ENCODE measurements at places on chromosomes 12 and 14.

DNA sequence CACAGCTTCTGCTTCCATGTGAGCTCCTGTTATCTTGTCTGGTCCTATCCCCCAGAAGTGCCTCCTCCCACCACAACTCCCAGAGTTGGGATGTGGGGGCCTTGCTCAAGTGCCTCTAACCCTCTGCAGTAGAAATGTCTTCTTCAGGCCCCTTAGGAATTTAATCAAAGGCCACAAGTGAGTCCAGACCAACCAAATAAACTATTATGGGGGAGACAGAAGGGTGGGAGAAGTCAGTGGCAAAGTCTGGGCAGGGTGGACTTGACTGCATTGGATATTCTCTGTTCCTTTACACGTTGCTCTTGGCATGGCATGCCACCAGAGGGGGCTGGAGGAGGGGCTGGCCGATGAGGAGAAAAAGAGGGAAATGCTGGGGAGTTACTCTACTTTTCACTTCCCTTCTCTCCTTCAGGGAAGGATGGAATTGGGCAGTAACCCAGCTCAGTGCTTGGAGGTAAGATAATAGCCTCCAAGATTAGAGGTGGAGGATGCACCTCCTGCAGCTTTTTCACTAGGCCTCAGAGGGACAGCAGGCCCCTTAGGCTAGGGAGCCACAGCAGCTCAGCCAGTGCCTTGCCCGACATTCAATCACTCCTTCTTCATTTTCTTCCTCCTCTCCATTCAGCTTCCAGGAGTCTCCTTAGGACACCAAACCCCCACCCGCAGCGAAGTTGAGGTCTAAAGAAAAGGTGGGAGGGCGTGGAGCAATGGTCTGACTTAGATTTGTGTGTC lies 1.2 kb upstream of the AP1G2 start:
- no peak for DNase-seq

DNA sequence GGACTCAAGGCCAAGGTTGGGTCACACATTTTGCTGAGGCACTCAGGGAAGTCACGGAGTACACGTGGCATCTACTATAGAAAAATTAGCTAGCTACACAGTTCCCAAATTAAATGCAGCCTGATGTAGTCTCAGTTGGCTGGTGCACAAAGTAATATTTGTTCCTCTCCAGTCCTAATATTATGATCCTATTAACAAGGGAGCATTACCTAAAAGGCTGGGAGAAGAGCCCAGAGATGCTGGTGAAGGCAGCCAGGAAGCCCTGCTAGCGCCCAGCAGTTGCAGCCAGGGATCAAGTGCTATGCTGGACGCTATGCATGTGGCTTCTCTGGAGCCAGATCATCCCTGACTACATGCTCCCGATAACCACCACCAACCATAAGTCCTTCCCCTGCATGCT lies 88.0 kb upstream of the GSC start:
- DNase-seq = no peak

DNA sequence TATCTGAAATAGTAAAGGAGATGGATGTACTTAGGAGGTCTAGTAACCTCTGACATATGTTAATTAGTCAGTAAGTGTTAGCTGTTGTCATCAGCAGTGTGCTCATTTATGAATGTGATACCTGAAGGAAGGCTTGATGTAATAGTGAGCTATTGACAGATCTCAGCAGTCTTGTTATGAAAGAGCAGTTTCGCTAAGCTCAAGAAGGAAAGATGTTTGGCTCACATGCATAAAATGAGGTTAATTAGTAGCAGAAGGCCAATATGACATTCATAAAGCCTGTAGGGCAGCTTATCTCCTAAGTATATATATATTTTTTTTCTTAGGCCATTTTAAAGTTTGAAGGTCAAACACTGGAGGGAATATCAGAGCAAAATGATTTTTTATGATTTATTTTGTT lies 2.8 kb downstream of the FAM234B start:
- no peak for DNase-seq

GRCh38 chr14:24392325-24393091 lies 6.3 kb upstream of the NYNRIN start:
- peak; percentile 34 for DNase-seq

DNA sequence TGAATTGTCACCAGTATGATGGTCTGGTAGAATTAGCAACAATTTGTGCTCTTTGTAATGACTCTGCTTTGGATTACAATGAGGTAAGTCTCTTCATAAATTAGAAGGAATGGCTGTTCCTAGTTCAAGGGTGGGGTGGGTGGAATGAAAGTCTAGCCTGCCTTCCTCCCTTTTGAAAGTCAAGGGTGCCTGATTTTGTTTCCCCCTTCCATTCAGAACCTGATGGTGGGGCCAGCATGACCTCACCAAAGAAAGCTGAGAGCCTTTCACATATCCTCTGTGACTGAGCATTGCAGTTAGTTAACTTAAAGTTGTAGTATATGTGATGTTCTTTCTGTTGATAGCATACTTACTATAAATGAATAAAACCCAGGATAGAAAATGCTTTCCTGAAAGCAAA lies 52.2 kb downstream of the ATP2A2 start:
- no peak for DNase-seq

GRCh38 chr12:124538194-124539082 lies 29.0 kb downstream of the NCOR2 start:
- no peak for DNase-seq

DNA sequence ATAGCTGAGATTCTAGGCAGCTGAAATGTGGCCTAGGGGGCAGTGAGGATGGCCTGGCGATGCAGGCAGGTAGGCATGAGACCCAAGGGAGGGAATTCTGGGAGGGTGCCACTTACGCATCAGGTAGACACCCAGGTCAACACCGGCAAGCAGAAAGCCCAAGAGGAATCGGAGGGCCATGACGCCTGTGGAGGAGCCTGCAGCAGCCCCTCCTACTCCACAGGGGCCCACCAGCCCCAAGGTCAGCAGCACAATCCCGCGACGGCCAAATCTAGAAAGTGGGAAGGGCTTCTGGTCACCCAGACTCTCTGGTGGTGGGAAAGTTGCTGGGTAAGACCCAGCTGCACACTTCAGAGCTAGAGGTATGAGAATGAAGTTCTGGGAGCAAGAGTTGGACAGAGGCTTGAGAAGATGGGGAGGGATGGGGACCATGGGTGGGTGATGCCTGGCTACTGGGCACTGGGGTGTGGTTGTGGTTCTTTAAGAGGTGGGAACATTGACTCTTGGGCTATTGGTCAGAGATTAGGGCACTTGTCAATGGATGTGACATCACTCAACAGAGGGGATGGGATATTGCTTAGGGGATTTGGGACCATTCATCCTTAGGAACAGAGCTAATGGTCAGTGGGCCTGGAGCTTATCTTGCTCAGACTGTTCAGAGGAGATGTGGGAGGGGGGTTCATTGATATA lies 3.4 kb downstream of the SLC22A17 start:
- DNase-seq = no peak

- no peak for DNase-seq
Observed at GRCh38 chr12:76470028-76470939, 89.3 kb downstream of the OSBPL8 start.

- DNase-seq = peak; percentile 22
Observed at GRCh38 chr14:88437658-88438057, 52.2 kb downstream of the SPATA7 start.

GRCh38 chr12:114735680-114736374 lies 51.9 kb upstream of the TBX3 start:
- DNase-seq = no peak

- DNase-seq = no peak
Observed at GRCh38 chr14:55099756-55100155, 29.3 kb upstream of the LGALS3 start.

GRCh38 chr12:124453419-124454351 lies 113.7 kb downstream of the NCOR2 start:
- no peak for DNase-seq

DNA sequence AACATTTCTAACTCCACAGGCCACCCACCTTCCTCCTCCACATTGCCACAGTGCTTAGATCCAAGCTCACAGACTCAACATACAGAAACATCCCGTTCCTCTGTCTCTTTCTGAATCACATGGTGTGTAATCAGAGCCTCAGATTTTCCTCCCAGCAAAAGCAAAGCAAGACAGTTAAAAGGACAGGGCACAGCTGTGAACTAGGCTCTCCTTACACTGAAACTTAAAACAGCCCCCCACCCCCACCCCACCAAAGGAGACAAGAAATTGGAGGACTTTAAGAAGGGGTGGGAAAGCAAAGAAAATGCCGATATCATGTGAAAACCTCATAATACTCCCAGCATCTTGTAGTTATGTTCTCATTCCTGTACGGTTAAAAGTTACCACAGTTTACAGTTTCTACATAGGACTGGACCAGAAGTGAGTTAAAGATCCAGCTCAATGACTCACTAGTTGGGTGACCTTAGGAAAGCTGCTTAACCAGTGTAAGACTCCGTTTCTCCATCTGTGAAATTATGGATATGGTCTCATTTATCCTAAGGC lies 4.8 kb downstream of the YBX3 start:
- DNase-seq = no peak

GRCh38 chr12:51896236-51896635 lies 8.3 kb downstream of the ANKRD33 start:
- DNase-seq = no peak

GRCh38 chr12:77324763-77325468 lies 259.5 kb upstream of the E2F7 start:
- DNase-seq = peak; percentile 72

GRCh38 chr14:100576091-100577085 lies 10.8 kb downstream of the BEGAIN start:
- DNase-seq = no peak

- no peak for DNase-seq
Observed at GRCh38 chr12:49272790-49273725, 8.2 kb downstream of the TUBA1C start.

- no peak for DNase-seq
Observed at GRCh38 chr14:51501746-51502145, 150.0 kb upstream of the FRMD6 start.

DNA sequence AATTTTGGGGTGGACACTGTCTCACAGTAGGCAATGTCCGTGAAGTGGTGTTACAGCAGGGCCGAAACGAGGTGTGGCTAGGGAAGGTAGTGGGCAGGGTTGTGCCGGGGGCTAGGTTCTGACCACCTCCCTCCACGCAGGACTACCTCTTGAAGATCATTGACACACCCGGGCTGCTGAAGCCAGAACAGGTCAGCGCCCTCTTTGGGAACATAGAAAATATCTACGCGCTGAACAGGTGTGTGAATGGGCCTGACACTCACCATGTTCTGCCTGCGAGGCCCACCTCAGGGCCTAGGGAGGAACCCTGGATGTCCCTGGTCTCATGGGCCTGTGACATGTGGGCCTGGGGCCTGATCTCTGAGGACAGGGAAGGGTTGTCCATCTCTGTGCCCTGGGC lies 24.6 kb downstream of the PLEKHG3 start:
- no peak for DNase-seq

DNA sequence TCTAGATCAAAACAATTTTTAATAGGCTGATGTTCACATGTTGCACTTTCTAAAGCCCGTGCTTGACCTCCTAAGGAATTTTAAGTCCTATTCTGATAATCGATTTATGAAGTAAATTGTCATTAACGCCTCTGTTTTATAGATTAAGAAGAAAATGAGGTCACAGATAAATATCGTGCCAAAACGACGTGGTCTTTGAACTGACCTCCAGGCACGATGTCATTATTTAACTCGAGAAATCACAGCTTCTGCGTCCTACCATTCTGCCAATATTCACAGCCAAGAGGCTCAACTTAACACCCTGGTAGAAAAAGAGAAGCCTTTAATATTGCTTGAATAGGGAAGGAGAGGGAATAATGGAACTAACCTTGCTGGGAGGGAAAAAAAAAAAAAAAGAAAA lies 888 bp upstream of the EEA1 start:
- DNase-seq = no peak

DNA sequence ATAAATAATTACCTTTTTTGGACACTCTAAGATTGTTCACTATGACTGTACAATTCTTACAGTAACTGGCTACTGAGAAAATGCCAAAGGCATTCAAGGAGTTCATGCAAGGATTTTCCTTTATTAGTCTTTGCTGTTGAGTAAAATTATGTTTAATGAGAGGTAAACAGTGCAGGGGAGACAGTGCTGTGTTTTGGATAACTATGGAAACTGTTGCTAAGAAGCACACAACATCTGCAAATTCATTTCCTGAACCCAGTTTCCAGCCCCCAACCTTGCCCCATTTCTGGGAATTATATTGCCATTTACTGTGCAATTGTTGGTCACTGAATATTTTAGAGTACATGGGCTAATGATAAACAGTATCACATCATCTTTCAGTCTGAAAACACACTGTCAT lies 1005.8 kb downstream of the TRHDE start:
- DNase-seq = no peak

DNA sequence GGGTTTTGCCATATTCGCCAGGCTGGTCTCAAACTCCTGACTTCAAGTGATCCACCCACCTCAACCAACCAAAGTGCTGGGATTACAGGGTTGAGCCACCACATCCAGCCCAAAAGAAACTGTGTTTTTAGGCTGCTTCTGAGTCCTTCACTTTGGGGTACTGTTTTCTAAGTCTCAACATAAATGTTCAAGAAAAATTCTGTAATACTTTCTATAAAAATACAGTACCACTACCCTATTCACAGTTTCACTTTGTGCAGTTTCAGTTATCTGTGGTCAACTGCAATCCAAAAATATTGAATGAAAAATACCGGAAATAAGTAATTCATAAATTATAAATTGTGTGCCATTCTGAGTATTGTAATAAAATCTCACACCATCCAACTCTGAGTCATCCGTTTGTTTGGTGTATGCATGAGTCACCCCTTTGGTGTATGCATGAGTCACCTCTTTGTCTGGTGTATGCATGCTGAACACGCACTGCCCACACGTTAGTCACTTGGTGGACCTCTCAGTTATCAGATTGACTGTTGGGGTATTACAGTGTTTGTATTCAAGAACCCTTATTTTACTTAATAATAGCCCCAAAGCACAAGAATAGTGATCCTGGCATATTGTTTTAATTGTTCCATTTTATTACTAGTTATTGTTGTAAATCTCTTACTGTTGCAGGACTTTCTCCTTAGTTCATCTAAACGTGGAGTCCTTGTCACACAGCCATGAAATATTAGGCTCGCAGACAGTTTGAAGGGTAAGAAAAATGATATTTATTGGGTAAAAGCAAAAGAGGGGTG lies 190.2 kb downstream of the FSCB start:
- DNase-seq = no peak

DNA sequence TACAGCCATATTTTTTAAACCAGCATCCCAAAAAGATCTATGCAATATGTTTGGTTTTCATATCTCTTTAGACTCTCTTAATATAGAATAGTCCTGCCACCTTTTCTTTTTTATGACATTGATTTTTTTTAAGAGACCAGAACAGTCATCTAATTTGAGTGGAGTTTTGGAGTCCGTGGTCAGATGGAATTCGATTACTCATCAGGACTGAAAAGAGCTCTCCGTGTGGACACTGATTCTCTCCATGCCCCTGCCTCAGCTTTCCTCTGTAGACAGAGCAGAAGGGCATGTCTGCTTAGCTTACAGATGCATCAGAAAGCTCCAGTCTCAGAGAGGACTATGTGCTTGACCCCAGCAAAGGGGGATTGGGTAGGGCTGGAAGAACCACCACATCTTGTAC lies 27.8 kb downstream of the SMCO2 start:
- no peak for DNase-seq

Measured in NCI-H1105 treated with DMSO at 0.1 percent for 48 hours (cell line).